ENCODE measurements at places on chromosomes 2 and 18.

DNA sequence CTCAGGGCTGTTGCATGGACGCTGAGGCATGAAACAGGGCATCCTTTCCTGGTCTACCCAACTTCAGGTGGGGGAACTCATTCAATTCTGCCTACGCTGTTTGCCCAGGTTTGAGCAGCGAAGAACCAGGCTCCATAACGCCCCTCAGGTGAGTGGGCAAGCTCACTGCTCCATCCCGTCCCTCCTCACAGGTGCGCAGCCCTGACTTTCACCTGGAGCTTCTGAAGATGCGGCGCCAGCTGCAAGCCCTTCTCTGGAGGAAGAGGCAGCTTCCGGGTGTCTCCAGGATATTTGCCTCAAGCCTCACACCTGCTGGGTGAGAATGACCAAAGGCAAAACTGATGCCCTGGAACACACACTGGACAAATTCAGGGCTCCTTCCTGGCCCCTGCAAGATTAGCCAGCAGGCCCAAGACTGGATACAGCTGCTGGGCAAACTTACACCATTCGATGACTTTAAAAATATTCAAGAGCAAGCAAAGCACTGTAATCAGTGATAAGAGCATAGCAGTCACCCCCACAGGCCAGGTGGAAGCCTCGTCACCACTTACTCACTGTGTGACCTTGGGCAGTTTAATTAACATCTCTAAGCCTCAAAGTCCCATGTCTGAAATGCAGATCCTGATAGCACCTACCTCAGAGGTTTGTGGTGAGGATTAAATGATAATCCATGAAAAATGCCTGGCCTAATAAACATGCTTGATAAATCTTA lies 97.7 kb downstream of the GYPC start:
- no peak for DNase-seq

DNA sequence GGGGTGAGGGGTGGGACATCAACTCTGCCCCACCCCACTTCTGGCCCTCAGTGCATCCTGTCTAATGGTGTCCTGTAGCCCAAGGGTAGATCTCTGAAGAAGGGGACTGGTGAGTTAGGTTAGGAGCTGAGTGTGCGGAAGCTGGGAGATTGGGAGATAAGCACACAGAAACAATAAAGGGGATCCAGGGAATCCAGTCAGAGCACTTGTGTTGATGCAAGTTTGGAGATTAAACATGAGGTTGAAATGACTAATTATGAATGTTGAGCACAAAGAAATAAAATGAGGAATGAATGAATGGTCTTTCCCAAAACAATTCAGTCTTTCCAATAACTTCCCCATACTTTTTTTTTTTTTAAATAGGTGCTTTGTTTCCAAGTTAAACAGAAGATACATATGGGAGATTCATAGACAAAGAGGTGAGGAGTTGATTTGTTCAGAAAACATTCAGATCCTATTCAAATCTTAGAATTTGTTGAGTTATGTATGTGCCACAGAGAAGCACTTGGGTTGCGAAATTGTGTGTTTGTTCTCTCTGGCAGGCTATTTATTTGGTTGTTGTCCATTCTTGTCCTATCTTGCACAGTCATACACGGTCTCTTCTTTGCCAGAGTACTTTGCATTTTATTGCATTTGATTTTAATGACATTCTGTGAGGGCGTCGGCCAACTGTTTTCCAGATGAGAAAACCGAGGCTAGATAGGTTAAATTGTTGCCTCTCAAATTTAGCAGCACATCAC lies 31.6 kb upstream of the NABP1 start:
- no peak for DNase-seq

GRCh38 chr2:154484338-154485099 lies 214.0 kb upstream of the KCNJ3 start:
- no peak for DNase-seq

GRCh38 chr2:34332813-34333212 lies 733.7 kb upstream of the FAM98A start:
- DNase-seq = no peak

DNA sequence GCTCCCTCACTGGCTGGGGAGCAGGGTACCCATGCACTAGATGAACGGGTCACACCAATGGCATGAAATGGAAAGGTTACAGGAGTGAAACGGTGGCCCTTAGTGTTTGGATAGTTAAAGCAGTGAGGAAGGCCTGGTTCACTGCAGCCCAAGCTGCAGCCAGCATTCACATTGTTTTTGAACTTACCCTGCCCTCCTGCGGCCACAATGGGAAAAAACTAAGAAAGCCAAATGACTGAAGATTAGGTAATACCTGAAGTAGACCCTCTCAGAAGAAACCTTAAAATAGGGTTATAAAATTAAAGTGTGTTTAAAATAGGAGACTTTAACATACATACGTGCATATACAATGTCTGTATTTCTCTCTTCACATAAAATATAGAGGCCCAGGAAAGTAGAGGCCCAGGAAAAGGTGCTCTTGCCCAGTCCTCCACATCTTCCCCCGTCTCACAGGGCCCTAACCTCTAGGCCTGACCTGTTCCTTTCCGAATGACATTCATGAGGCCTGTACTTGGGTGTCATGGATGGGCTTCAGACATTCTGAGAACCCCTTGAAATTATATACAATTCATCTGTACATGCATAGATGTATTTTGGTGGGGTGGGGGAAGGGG lies 33.3 kb downstream of the DOK1 start:
- DNase-seq = no peak

- DNase-seq = no peak
Measured at GRCh38 chr2:130762910-130763385, 7.6 kb downstream of the AMER3 start.

All from stimulated activated CD4-positive, alpha-beta T cell treated with anti-CD3 and anti-CD28 coated beads, Interleukin-1b, Interleukin-23, amount 100 ng/mL, for 1 hour (primary cell).